ENCODE measurements at places on chromosomes 3 and 15.

DNA sequence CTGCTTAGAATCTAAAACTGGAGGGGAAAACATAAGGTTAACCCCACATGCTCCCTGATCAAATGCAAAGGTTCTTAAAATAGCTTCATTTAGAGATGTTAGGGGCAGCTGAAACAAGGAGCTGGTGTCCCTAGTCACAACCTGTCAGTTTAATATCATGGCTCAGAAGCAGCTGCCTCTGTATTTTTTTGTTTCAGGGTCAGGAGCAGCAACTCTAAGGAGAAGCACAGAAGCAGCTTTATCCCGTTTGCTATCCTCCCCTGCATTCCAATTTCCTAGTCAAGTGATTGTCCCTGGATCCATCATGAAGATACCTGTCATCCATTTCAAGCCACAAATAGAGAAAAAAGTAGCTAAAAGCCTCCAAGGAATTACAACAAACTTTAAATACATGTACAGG lies 4.1 kb downstream of the FILIP1L start:
- no peak for DNase-seq

DNA sequence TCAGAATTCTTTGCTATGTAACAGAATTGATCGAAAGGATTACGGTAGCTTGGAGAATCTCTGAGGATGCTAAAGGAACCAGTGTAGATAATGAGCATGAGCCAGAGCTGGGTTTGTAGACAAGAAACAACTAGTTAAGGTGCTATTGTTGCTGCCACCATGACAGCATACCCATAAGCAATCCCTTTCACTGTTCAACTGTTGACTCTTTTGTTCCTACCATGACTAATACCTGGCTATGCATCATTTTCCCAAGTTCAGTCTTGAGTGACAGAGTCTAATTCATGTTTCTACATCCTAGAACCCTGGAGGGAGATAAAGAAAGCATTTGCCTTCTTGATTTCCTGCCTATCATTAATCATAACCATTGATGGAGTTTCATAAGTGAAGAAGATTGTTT lies 600.3 kb downstream of the OTOL1 start:
- DNase-seq = no peak

DNA sequence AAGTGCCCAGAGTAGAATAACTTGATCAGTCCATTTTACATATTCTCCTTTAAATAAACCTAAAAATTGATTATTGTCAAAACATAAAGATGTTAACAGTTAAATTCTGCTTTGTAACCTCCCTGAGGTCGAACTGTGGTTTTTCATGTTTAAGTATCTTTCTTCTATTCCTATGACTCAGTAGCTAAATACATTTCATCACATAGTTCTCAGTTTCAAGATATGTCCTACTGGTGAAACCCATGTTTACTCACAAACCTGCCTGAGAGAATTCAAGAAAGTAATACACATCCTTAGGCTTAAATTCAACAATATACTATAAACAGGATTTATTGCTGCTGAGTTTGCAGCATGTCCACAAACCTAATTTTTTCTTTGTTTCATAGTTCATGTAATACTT lies 692.9 kb downstream of the ZPLD1 start:
- no peak for DNase-seq

DNA sequence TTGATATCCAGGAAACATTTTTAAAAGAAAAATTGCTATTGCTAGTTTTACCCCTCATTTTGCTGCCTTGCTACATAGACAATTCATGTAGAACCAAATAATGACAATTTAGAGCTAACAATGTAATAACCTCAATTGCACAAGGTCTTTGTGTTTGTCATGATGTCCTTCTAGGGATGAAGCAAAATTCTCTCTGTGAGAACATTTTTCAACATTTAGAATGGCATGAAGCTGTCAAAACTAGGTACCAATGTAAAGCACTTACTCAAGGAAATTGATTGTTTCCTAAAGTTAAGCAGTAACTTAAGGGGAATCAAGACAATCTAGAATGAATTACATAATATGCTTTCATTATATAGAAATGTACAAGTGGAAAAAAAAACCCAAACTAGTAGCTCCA lies 7.9 kb upstream of the FGF7 start:
- no peak for DNase-seq

- no peak for DNase-seq
These were observed 795 bp upstream of the MYNN start for GRCh38 chr3:169772305-169772896.

- DNase-seq = no peak
These were observed 24.8 kb upstream of the VGLL4 start for GRCh38 chr3:11668243-11669235.

GRCh38 chr15:96327155-96327741 lies 3.3 kb upstream of the NR2F2 start:
- DNase-seq = no peak

DNA sequence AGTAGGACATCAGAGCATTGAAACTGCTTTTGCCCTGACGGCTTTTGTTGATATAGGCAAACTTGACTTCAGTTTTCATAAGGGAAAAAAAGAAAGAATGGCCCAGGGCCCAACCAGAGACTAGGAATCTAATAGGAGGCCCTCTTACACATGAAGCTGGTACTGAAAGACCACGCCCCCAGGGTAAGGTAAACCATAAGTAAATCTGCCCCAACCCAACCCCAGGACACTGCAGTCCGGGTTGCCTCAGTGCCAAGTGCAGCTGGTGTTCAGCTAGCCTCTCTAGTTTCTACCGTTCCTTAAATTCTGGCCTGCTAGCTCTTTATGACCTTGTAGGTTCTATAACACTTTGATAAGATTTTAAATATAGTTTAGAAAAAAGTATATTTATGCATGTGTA lies 136.7 kb downstream of the AQP9 start:
- no peak for DNase-seq

DNA sequence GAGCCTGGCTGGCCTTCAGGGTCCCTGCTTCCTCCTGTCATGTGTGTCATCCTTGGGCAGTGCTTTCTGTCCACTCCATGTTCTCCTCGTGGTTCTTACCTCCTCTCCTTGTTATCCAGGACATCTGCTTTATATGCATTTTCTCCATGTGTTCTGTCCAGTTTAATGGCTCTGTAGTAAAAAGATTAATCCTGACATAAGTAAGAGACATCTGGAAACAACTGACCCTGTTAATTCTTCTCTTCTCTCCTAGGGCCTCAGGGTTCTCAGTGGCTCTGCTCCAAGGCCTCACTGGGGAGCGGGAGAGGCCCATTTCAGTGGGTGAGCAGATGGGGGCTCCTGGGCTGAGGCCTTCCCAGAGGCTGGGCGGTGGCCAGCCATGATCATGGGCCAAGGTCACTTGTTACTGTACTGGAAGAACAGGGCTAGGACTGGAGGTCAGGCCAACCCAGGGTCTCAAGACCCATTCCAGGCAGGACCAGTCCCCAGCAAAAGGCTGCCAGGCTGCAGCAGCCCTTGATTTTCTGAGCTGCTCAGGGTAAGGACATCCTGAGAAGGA lies 20.2 kb upstream of the CDCP1 start:
- no peak for DNase-seq

DNA sequence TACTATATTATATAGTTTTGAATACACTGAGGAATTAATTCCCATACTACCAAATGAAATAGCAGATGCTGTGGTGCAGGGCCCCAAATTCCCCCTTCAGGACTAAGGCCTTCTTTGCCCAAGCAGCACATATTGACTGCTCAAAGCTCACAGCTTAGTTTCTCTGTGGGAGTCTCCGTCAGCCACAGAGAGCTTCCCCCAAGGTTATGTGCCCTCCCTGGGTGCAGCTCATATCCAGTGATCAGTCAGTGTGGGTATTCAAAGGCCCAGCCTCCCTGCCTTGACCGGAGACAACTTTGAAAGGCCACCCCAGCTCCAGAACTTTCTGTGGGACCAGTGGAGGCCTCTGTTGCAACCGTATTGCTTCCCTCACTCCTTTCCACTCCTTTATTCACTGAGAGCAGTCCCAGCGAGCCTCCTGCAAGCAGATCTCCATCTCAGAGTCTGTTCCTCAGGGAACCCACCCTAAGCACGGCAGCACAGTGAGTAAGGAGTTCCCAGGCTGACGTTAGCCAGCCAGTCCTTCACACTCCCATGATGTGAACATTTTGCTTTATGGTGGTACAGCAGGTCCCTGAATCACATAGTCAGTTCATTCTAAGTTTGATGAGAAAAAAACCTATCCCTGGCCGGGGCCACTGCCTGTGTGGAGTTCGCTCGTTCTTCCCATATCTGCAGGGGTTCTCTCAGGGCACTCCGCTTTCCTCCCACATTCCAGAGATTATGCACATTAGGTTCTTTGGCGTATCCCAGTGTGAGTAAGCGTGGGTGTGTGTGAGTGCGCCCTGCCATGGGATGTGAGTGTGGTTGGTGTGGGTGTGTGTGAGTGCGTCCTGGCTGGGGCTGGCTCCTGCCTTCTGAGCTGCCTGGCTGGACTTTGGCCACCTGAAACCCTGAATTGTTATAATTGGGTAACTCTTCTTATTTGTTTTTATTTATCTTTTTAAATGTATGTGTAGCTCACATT lies 64.4 kb upstream of the PPARG start:
- no peak for DNase-seq

DNA sequence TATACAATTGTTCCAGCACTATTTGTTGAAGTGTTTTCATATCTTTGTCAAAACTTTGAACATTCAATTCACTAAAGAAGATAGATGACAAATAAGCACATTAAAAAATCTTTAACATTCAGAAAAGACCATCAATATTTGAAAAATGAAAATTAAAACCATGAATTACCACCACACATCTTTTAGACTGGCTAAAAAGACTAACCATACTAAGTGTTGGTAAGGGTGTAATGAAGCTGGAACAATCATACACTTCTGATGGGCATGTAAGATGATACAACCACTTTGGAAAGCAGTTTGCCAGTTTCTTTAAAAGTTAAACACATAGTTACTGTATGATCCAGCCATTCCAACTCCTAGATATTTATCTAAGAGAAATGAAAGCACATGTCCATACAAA lies 33.7 kb downstream of the LARP6 start:
- DNase-seq = no peak

DNA sequence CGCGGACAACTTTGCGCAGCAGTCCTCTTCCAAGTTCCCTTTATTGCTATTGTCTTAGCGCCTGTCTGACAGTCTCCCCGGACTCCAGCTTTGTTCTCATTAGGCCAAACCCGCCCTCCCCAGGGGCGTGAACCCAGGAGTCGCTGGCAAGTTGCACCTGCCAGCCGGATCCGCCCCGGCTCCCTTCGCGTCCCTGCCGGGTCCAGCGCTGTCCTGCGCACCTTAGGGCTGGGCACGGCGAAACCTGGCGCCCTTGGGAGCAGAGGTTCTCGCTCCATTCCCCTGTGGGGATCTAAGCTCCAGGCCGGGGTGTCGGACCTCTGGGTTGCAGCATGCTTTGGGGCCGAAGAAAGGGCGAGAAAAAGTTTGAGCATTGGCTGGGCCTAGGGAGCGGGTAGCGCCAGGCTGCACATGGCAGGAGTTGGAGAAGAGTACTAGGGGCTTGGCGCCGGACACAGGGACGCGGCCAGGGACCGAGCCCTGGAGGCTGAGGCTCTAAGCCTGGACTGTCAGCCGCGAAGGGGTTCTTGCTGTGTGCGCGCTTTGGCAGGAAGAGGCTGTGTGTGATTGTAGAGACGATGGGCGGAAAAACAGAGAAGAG lies 335.1 kb upstream of the THRB start:
- DNase-seq = no peak

DNA sequence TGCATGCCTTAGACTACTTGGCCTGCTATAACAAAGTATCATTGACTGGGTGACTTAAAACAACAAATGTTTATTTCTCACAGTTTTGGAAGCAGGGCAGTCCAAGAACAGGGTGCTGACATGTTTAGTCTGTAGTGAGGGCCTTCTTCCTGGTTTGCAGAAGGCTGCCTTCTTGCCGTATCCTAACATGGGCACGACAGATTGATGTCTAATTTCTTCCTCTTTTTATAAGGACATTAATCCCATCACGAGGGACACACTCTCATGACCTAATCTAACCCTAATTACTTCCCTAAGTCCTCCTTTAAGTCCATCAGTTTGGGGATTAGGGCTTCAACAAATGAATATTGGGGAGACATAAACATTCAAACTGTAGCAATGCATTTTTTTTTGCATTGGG lies 10.9 kb upstream of the GOLGA8B start:
- no peak for DNase-seq

DNA sequence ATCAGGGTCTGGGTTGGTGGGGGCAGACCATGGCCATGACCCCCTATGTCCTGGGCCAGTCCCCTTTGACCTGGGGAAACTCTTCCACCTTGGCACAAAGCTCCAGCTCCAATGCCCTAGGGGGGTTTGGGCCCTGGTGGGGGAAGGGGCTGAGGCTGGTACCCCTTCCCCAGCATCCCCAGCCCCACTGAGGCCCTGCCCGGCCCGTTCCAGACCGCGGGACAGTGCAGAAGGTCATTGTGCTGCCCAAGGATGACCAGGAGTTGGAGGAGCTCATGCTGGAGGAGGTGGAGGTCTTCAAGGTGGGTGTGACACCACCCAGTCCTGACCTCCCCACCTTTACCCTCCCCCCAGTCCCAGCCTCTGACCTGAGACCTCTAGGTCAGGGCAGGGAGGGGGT lies 6.2 kb upstream of the GNAT1 start:
- no peak for DNase-seq

- no peak for DNase-seq
These were observed 150.5 kb downstream of the MINAR1 start for GRCh38 chr15:79582650-79583049.

DNA sequence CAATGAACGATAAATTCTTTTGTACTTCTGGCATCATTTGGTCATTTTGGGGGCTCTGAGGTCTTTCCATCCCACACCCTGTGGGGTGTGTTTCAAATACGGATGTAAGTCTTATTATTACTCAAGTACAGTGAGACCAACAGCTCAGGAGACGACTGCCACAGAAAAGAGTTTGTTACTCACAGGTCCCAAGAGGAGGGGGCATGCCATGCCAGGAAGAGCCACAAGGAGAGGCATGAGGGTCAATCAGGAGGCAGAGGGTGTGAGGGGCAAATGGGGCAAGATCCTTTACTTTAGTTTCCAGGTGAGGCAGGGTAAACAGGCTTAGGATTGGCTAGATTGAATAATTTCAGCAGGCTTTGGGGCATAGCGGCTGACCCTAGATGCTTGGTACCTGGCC lies 21.6 kb downstream of the TRH start:
- no peak for DNase-seq

- no peak for DNase-seq
These were observed 10.3 kb downstream of the USF3 start for GRCh38 chr3:113685956-113686721.

DNA sequence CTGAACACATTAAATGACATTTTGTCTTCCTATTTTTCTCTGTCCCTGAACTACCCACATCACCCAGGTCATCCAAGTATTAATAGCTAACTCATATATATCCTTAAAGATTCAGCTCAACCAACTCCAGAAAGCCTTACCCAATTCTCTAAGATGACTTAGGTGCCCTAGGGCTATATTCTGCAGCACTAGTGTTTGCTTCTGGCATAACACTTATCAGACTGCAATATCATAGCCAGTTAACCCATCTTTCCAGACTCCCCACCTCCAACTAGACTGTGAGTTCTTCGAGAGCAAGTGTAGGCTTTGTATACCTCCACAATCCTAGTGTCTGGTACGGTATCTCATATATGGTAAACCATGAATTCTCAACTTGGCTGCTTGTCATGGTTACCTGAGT lies 50.7 kb downstream of the SST start:
- DNase-seq = no peak

GRCh38 chr3:124246949-124247348 lies 255.0 kb upstream of the ROPN1 start:
- DNase-seq = no peak

Data from CD4-positive, alpha-beta T cell treated with Interleukin-1 beta for 1 hour (primary cell).